ENCODE measurements at places on chromosomes 2 and 18. TPM values are rescaled to one million over a fixed set of nuclear protein-coding genes. Genes with fewer than 3 reads are reported as not detected.

GRCh38 chr2:99816908-99817307 lies 325.5 kb downstream of the AFF3 start:
- no peaks in the 10 kb centered on the region for H3K36me3 ChIP-seq
- DNase-seq, result no peak
- no peak overlapping the region for H3K4me3 ChIP-seq
- no peaks in the 10 kb centered on the region for H3K27me3 ChIP-seq
- H3K27ac ChIP-seq, result no peak overlapping the region

- peak overlapping the region; percentile 42 for H3K27ac ChIP-seq
- H3K4me1 ChIP-seq, result peaks cover 30% of the 10 kb centered on the region
- peak; percentile 83 for DNase-seq
Observed at GRCh38 chr18:79819064-79819967, 21.6 kb downstream of the KCNG2 start.

DNA sequence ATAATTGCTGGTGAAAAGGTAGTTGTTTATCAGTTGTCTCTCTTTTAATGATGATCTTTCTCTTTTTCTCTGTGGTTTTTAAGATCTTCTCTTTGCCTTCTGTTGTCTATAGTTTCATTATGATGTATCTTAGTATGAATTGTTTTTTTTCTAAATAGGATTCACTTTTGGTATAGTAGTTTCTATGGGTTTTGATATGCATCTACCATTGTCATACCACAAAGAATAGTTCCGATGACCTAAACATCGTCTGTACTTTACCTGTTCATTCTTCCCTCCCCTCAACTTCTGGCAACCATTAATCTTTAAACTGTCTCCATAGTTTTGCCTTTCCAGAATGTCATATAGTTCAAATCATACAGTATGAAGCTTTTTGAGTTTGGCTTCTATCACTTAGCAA lies 19.6 kb downstream of the RDH14 start:
- no peak overlapping the region for H3K4me3 ChIP-seq
- DNase-seq, result no peak
- no peaks in the 10 kb centered on the region for H3K36me3 ChIP-seq

- no peaks in the 10 kb centered on the region for H3K27me3 ChIP-seq
- H3K27ac ChIP-seq, result no peak overlapping the region
- H3K36me3 ChIP-seq, result no peaks in the 10 kb centered on the region
- H3K4me3 ChIP-seq, result no peak overlapping the region
- no peaks in the 10 kb centered on the region for H3K4me1 ChIP-seq
Observed at GRCh38 chr18:54434453-54434852, 76.7 kb downstream of the C18orf54 start.

- no peak overlapping the region for H3K4me3 ChIP-seq
- no peak overlapping the region for H3K27ac ChIP-seq
- no peaks in the 10 kb centered on the region for H3K4me1 ChIP-seq
- no peaks in the 10 kb centered on the region for H3K27me3 ChIP-seq
- DNase-seq, result no peak
Observed at GRCh38 chr2:60541056-60541651, 12.3 kb downstream of the BCL11A start.

DNA sequence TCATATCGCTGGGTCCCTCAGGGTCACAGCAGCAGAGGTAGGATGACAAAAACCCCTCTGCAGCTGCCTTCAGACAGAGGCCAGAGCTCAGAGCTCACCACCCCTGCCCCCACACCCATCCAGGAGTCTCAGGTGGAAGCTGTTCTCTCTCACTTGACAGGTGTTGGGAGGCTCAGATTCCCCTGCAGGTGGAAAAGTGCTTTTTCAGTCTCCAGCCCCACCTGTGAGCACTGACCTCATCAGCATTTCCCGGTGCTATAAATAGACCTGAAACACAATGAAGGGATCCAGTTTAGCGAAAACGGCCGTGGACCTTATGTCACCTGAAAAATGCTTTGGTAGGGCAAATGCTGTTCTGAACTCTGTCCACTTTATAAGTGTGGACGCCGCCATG lies 254.9 kb downstream of the NDUFA10 start:
- no peak overlapping the region for H3K4me3 ChIP-seq
- no peak overlapping the region for H3K27ac ChIP-seq
- peaks cover 34% of the 10 kb centered on the region for H3K4me1 ChIP-seq
- no peak for DNase-seq
- no peaks in the 10 kb centered on the region for H3K36me3 ChIP-seq
- H3K27me3 ChIP-seq, result no peaks in the 10 kb centered on the region

GRCh38 chr2:120497261-120497977 lies 151.5 kb downstream of the INHBB start:
- H3K36me3 ChIP-seq, result no peaks in the 10 kb centered on the region
- no peak overlapping the region for H3K4me3 ChIP-seq
- peaks cover 71% of the 10 kb centered on the region for H3K27me3 ChIP-seq
- H3K4me1 ChIP-seq, result no peaks in the 10 kb centered on the region
- H3K27ac ChIP-seq, result no peak overlapping the region

GRCh38 chr2:149021761-149022160 lies 16.7 kb upstream of the LYPD6B start:
- no peaks in the 10 kb centered on the region for H3K4me1 ChIP-seq
- H3K36me3 ChIP-seq, result no peaks in the 10 kb centered on the region
- H3K27ac ChIP-seq, result peak overlapping the region; percentile 14

DNA sequence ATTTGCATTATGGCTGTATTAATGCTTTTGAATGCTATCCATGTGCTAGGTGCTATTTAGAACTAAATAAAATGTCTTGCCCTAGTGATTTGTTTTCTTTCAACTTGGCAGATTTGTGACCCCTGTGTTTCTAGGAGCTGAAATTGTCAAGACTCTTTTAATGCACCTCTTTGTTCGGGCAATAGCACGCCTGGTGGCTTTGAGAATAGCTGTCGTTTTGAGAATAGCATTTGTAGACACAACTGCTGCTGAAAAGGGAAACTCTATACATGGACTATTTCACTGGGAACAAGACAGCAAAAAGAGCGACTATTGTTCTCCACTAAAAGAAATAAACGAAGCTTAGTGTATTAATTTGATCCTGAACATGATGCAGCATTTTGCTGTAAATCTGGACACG lies 352.1 kb upstream of the ZNF521 start:
- DNase-seq, result no peak
- H3K27me3 ChIP-seq, result no peaks in the 10 kb centered on the region
- no peaks in the 10 kb centered on the region for H3K36me3 ChIP-seq
- H3K27ac ChIP-seq, result no peak overlapping the region

GRCh38 chr2:237724811-237725478 lies 73.6 kb upstream of the RBM44 start:
- no peaks in the 10 kb centered on the region for H3K36me3 ChIP-seq
- H3K4me1 ChIP-seq, result peaks cover 44% of the 10 kb centered on the region
- DNase-seq, result no peak
- H3K27ac ChIP-seq, result peak overlapping the region; percentile 38
- no peak overlapping the region for H3K4me3 ChIP-seq

- H3K4me1 ChIP-seq, result peaks cover 38% of the 10 kb centered on the region
- no peaks in the 10 kb centered on the region for H3K27me3 ChIP-seq
- H3K36me3 ChIP-seq, result no peaks in the 10 kb centered on the region
- DNase-seq, result peak; percentile 80
- H3K4me3 ChIP-seq, result no peak overlapping the region
Observed at GRCh38 chr2:430291-431040, 142.6 kb upstream of the ALKAL2 start.

- no peaks in the 10 kb centered on the region for H3K36me3 ChIP-seq
- no peaks in the 10 kb centered on the region for H3K27me3 ChIP-seq
- no peaks in the 10 kb centered on the region for H3K4me1 ChIP-seq
- no peak overlapping the region for H3K27ac ChIP-seq
Observed at GRCh38 chr18:28588884-28589549, 412.1 kb upstream of the CDH2 start.

GRCh38 chr18:9101730-9102507 lies 580 bp upstream of the NDUFV2 start:
- H3K27me3 ChIP-seq, result no peaks in the 10 kb centered on the region
- H3K27ac ChIP-seq, result peak overlapping the region; percentile 97
- H3K4me1 ChIP-seq, result peaks cover 48% of the 10 kb centered on the region
- no peaks in the 10 kb centered on the region for H3K36me3 ChIP-seq
- H3K4me3 ChIP-seq, result peak overlapping the region; percentile 74

- DNase-seq, result peak; percentile 93
- H3K36me3 ChIP-seq, result peaks cover 62% of the 10 kb centered on the region
- peaks cover 39% of the 10 kb centered on the region for H3K4me1 ChIP-seq
Observed at GRCh38 chr2:219175928-219176817, 552 bp downstream of the CNPPD1 start.

ATP6V1C2 gene
- total RNA-seq, result 0.23 TPM

GALR1 gene
- not detected for total RNA-seq

DNA sequence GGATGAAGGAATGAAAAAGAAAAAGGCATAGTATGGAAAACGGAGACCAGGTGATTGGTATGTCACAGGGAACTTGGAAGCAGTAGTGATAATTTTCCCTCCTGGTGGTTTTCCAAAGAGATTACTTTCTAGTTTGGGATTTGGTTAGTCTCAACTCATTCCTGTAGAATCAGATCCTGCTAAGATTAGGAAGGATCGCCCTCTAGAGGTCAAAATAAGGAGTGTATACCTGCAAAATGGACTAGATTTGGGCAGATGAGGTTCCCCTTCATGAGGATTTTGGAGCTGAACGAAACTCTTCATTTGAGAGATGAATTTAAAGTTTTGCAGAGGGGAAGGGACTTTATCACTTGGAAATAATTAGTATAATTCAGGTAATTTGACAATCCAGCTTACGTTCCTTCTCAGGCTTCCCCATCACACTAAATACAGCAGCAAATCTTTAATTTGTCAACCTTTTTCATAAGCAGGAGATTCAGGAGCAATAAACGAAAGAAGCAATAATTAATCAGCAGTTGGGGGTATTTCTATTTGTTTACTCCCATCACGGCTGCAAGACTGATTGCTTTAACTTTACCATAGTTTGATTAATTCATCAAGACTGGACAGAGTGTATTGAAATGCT lies 65.2 kb downstream of the CCDC195 start:
- H3K4me3 ChIP-seq, result no peak overlapping the region
- H3K4me1 ChIP-seq, result no peaks in the 10 kb centered on the region
- no peak overlapping the region for H3K27ac ChIP-seq
- H3K27me3 ChIP-seq, result no peaks in the 10 kb centered on the region
- DNase-seq, result no peak
- no peaks in the 10 kb centered on the region for H3K36me3 ChIP-seq

GRCh38 chr18:59763541-59764136 lies 66.4 kb upstream of the CCBE1 start:
- H3K27ac ChIP-seq, result no peak overlapping the region
- no peaks in the 10 kb centered on the region for H3K27me3 ChIP-seq
- no peak overlapping the region for H3K4me3 ChIP-seq
- H3K36me3 ChIP-seq, result no peaks in the 10 kb centered on the region
- DNase-seq, result no peak

All from spleen (tissue), 13 donors.